ENCODE measurements at places on chromosomes 1 and 21. TPM values are rescaled to one million over a fixed set of nuclear protein-coding genes. Genes with fewer than 3 reads are reported as not detected.

Gene NCAM2
- 35.9 TPM for total RNA-seq

Gene PROX1
- total RNA-seq, result 13.3 TPM

Gene SH2D2A
- 0.25 TPM for total RNA-seq

Gene FAM89A
- 1.5 TPM for total RNA-seq

Gene KRTAP12-2
- total RNA-seq, result not detected

Gene LAPTM5
- 3.9 TPM for total RNA-seq

Gene DIO1
- not detected for total RNA-seq

Gene FNDC10
- 2.2 TPM for total RNA-seq

Gene CLCA2
- under 0.01 TPM for total RNA-seq

Gene CYYR1
- total RNA-seq, result 2.7 TPM

Gene OR6N1
- total RNA-seq, result not detected

Gene VWA1
- 6.4 TPM for total RNA-seq

Gene SCAF4
- total RNA-seq, result 8.1 TPM

Gene PDPN
- total RNA-seq, result 7.4 TPM

Gene S100A7A
- not detected for total RNA-seq

Gene MSH4
- total RNA-seq, result 0.98 TPM

Gene FALEC
- total RNA-seq, result not detected

Gene KRTAP11-1
- not detected for total RNA-seq

Gene OR6F1
- total RNA-seq, result not detected

Gene LCE1F
- not detected for total RNA-seq

Gene GUK1
- 109 TPM for total RNA-seq

Gene HLX
- 1.2 TPM for total RNA-seq

Gene CEPT1
- 43.0 TPM for total RNA-seq

Gene PGLYRP3
- not detected for total RNA-seq

Gene TRIM62
- total RNA-seq, result 6.1 TPM

Gene RCAN3
- total RNA-seq, result 13.0 TPM

Gene RNF186
- not detected for total RNA-seq

Gene FMOD
- 2.2 TPM for total RNA-seq

Gene SLFNL1
- total RNA-seq, result 0.49 TPM

Gene TUT4
- total RNA-seq, result 95.1 TPM

Gene NBPF4
- not detected for total RNA-seq

Gene FABP3
- 88.0 TPM for total RNA-seq

Measured in temporal lobe (tissue), 4 donors.